DMS 273 treated with DMSO at 0.1 percent for 48 hours (cell line): ENCODE measurements at places on chromosomes 3 and 15.
A peak's percentile ranks its signal among the peaks of the same experiment; 100 is the strongest.

GRCh38 chr15:29208352-29208751 lies 61.3 kb downstream of the NSMCE3 start:
- peak; percentile 3 for DNase-seq

DNA sequence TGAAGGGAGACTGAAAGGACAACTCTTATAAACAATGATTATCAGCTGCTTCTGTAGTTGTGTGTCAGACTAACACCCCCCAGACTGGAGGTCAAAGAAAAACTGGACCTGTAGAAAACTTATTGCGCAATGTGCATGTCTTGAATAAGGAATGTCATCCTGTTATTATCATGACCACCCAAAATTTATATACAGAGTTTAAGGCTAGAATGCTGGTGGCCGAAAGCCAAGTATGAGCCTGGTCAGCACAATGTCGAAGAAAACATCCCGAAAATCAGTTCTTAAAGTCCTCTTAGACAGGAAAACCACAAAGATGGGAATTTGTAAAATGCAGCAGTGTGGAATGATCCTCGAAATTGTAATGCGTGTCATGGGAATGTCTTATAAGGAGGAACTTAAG lies 29.3 kb downstream of the RFTN1 start:
- no peak for DNase-seq

DNA sequence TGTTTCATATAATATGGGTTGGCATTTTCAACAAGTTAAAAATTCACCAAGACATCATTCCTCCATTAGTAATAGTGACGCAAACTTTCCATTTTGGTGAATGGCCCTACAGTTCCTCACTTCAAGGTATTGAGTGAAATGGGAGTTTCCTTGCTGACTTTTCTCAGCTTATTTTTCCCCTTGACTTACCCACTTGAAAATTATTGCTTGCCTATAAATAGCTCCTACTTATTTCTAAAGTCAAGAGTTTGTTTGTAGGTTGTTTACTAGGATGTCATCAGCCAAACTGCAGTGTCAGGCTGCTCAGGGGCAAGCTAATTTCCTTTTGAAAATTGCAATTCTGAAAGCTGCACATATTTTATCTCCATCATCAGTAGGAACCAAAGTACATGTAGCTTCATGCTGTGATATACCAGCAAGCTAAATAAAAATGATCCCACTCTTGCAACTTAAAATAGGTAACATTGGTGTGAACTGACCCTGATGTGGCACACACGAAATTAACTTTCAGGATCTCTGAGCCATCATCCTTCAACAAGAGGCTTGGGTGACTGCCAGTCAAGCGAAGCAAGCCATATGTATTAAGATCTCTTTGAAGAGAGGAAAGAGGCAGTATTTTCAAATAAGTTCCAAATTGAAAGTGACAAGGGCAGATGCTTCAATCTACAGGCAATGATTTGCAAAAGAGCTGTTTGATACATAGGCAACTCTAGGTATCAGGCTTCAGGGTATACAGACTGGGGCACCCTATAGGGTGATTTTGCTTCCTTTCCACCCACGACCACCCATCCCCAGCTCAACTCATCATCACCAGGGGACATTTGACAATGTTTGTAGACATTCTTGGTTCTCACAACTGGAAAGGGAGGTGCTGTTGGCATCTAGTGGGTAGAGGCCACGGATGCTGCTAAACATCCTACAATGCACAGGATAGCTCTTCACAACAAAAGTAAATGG lies 66.8 kb upstream of the RASGRP1 start:
- DNase-seq, result no peak

DNA sequence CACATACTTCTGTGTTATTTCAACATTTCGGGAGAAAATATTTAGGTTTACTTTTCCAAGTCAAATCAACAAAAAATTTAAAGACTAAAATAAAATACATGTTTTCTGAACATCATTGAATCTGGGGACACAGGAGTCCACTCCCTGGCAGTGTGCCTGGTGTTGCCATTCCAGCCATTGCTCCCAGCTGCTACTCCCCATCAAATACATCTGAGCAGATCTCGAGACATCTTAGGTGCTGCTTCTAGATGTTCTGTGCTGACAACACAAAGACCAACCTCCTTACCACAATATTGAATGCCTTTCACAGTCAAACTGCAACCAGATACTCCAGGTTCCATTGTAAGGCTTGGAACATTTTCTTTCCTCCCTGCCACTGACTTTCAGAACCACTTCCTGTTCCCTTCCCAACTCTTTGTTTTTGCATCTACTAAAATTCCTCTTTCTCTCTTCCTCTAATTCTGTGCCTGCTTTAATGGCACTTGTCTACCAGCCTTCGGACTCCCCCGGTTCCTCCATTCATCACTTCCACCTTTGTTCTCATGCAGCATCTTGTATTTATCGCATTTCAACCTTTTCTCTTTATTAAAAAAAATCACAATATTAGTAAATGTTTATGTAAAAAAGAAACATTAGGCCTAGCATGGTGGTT lies 81.1 kb upstream of the SLC4A7 start:
- no peak for DNase-seq

- no peak for DNase-seq
Observed at GRCh38 chr3:50260942-50261441, 8.0 kb upstream of the SEMA3B start.

- peak; percentile 67 for DNase-seq
Observed at GRCh38 chr3:141094790-141095545, 43.8 kb downstream of the SPSB4 start.

GRCh38 chr3:110929816-110930215 lies 141.8 kb upstream of the NECTIN3 start:
- no peak for DNase-seq

GRCh38 chr15:60124460-60125070 lies 120.5 kb downstream of the FOXB1 start:
- DNase-seq, result no peak

DNA sequence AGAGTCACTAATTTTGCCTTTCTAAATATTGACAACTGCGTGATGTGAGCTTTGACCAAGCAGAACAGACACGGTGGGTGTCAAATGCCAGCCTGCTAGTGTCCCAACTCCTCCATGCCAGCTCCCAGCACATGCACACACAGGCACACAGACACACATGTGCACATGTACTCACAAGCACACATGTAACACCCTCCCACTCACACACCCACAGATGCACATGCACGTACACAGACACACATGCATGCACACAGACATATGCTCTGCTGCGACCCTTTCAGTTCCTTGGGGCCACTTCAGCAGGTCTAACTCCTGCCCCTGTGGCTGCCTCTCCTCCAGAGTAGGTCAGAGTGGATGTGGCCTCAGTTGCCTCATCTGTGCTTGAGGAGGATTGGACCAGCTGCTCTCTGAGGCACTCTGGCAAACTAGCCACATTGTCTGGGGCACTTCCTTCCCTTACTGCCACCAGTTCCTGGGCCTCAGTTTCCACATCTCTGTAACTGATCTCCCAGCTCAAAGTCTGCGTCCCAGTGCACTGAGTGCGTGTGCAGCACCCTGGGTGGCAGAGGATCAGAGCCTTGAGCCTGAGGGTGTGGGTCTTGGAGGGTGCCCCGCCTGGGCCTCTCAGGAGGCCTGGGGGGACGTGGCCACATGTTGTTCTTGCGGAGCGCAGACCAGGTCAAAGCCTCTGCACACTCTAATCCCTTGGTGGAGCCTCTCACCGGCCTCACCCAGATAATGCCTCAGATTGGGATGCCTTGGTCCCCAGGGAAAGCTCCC lies 55.0 kb upstream of the PRR23E start:
- no peak for DNase-seq

- no peak for DNase-seq
Observed at GRCh38 chr3:54086652-54087405, 35.5 kb upstream of the CACNA2D3 start.

GRCh38 chr3:43326891-43327581 lies 40.7 kb downstream of the SNRK start:
- DNase-seq, result no peak

GRCh38 chr3:183490653-183491052 lies 62.2 kb upstream of the MCF2L2 start:
- no peak for DNase-seq

GRCh38 chr3:12869035-12869621 lies 27.8 kb upstream of the RPL32 start:
- DNase-seq, result no peak

GRCh38 chr3:127184870-127185216 lies 8.1 kb upstream of the PRR23E start:
- DNase-seq, result no peak

DNA sequence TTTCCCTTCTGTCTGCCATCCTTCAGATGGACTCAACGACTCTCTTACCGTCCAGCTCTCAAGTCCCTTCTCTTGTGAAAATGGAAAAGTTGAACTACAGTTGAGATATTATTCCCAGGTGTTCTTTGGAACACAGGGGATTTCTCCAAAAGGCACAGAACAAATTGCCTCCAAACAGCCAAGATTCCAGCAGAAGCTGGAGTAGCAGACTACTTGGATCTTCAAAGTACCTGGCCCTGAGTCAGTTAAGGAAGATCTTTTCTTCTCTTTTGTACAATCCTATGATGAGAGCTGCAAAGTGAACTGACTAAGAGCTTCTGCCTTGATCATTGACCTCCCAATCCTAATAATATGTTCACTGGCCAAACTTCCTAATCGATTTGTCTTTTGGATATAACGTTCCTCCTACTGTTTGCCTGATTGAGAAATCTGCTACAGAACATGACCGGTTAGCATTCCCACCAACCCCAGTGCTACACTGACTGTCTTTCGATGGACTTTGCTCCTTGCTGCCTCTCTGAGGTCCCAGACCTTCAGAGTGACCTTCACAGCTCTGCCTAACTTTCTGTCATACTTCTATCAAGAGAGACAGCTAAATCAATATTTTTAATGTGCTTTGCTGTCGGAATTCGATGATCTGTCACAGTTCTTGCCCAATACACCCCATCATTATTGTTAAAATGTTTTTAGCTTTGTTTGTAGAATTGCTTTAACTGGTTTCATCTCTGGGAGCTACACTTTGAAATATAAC lies 21.9 kb downstream of the PAQR9 start:
- no peak for DNase-seq

- DNase-seq, result no peak
Observed at GRCh38 chr3:111715911-111716523, 120.9 kb upstream of the ZBED2 start.

- no peak for DNase-seq
Observed at GRCh38 chr3:106059953-106060517, 191.2 kb upstream of the CBLB start.

GRCh38 chr3:38952721-38953120 lies 99.0 kb downstream of the SCN11A start:
- DNase-seq, result no peak

DNA sequence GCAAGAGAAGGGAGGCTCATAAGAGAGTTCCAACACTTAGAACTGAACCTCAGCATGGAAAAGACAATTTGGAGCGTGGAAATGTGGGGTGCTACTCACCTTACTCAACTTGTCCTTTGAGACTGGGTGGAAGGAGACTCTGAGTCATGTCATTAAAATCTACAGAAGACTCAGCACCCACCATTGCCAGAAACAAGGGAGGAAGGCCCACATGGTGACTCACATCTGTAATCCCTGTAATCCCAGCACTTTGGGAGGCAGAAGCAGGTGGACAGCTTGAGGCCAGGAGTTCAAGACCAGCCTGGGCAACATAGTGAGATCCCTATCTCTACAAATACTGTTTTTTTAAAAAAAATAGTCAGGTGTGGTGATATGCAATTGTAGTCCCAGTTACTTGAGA lies 161.9 kb upstream of the UBE3A start:
- no peak for DNase-seq

- no peak for DNase-seq
Observed at GRCh38 chr15:99168601-99169580, 64.0 kb downstream of the SYNM start.

DNA sequence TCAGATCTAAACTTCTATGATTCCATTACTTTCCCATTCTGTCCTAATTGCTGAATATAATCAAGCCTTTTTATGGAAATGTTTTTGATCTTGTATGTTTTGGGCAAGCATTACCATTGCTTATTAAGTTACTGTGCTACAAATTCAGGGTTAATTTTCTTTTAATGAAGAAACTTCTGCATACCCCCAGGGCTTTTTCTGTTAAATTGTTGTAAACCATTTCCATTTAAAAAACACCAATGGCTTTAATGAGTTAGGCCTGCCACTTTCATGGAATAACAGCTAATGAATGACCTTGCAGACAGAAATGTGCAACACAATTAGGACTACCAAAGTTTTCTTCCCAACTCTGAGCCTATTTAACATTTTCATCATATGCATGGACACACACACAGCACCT lies 150.0 kb downstream of the DIPK2A start:
- DNase-seq, result no peak

- DNase-seq, result no peak
Observed at GRCh38 chr15:101315736-101316135, 20.7 kb upstream of the SNRPA1 start.

DNA sequence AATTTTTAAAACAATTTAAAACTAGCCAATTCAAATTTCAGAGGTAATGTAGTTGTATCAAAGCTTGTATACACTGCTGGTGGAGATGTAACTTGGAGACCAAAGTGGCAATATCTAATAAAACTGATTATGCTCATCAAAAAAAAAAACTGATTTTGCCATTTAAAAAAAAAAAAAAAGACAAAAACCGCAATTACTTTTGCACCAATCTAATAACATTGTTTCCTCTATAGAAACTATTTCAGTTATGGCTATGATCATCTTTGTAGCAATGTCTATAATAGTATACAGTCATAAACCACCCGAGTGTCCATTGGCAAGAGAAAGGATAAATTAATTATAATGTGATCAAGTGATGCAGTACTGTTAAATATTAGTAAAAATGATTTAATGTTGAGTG lies 149.3 kb upstream of the SEMA6D start:
- no peak for DNase-seq

GRCh38 chr3:146040630-146041029 lies 120.4 kb downstream of the PLOD2 start:
- DNase-seq, result no peak

DNA sequence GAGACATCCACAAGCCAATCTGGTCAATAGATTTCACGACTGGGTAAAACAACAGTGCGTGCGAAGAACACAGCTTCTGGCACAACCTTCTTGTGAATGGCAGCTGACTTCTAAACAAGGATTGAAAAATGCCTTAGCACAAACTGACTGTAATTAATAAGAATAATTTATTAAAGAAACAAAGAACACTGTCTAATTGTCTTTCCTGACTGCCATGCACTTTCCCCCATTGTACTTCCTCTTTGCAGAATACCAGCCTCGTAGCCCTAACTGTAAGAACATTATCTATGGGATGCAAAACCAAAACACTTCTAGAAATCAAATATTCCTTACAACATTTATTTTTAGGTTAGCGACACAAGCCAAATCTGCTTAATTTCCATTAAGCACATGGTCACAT lies 6.5 kb downstream of the FOXP1 start:
- DNase-seq, result no peak

DNA sequence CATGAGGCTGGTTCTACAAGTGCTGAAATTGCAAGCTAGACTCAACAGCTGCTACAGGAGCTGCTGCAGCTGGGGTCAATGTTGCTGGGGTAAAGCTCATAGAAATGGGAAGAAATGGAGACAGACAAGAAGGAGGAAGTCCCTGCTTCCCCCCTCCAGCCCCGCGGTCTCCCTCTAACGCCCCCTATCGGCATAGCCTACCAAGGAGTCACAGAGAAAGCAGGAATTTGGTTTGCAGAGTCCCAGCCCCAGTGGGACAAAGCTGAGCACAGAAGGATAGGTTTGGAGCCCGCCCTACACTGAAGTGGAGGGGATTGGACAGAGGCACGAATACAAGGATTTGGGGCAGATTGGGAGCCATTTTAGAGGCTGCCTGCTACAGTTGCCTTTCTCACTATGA lies 176.9 kb upstream of the ANKRD28 start:
- DNase-seq, result no peak

- DNase-seq, result no peak
Observed at GRCh38 chr15:60340207-60340921, 57.4 kb downstream of the ANXA2 start.
